Activated naive CD8-positive, alpha-beta T cell treated with anti-CD3 and anti-CD28 coated beads for 36 hours (primary cell): ENCODE measurements at places on chromosomes 13 and 19. TPM values are rescaled to one million over a fixed set of nuclear protein-coding genes. Genes with fewer than 3 reads are reported as not detected.

- no peak for DNase-seq
These were observed 4.0 kb upstream of the OVOL3 start for GRCh38 chr19:36106991-36107390.

- DNase-seq, result no peak
These were observed 121.4 kb downstream of the NUFIP1 start for GRCh38 chr13:44867825-44868224.

DNA sequence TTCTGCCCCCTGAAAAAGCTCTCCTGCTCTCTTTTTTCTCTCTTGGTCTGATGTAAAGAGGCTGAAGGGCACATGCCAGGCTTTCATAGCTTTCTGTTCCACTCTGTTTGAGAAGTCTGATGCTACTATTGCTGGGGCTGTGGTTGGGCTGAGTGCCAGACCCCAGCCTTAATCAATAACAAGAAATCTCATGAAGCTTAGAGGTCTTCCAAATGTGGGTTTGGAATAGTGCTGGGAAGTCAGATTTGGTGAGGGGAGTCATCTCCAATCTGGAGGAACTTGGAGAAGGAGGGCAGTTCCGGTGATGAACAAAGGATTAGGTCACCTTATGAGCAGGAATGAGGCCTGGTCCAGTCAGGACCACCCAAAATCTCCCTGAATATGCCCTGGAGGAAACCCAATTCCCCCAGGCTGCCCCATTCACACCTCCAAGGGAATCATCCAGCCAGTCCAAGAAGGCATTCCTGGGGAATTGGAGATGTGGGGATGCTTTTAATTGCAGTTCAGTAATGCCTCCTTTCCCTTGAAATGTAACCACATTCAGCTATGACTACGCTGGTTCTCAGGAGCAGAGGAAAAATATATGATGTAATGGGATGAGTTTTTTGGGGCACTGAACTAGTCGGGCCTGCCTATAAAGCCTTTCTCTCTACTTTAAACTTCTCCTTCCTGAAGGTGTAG is 102.0 kb downstream of the STARD13 start:
- no peak for DNase-seq

- peak; percentile 73 for DNase-seq
These were observed 1.1 kb upstream of the ZNF763 start for GRCh38 chr19:11963566-11964355.

DNA sequence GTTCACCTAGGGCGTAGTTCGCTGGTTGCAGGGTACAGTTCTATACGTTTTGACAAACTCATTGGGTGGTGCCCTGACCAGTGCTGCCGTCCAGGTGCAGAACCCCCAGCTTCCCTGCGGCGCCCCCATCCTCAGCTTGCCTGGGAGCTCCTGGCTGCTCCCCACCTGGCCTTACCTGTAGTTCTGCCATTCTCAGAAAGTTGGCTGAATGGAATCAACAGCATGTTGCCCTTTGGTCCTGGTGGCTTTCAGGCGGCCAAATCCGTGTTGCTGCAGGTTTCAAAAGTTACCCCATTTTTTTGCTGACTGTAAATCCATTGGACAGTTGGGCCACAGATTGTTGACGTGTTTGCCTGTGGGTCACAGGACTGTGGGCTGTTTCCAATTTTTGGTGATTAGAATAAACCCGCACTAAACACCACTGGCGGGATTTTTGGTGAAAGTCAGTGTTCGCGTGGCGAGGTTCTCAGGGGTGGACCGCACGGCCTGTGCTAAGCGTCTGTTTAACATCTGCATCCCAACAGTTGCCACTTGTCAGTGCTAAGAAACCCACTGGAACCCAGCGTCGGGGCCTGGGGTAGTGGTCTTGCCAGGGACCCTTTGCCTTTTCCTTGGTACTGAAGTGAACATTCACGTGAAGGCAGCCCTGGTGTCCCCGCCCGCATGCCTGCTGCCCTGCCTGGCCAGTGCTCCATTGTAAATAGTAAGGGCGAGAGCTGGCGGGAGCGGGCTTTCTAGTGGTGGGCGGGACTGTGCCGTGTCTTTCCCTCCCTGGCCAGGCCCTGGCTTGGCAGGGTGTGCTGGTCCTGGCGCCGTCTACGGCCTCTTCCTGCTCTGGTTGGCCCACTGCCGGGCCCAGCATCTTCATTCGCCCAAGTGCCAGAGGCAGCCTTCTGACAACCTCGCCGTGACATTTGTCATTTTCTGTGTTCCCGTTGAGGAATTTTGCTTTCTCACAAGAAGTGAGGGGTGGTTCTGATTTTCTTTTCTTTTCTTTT is 3.3 kb downstream of the DOT1L start:
- DNase-seq, result no peak

- peak; percentile 90 for DNase-seq
These were observed 135.2 kb downstream of the TSHZ3 start for GRCh38 chr19:31214086-31214485.

The LILRB2 gene
- total RNA-seq, result not detected

The FDX2 gene
- 19.6 TPM for total RNA-seq

The CACNA1A gene
- 0.47 TPM for total RNA-seq
